CD8-positive, alpha-beta memory T cell (primary cell): ENCODE measurements at places on chromosomes 13 and 19.

- DNase-seq, result no peak
These were observed 194.1 kb downstream of the USP12 start for GRCh38 chr13:26977541-26977940.

GRCh38 chr13:55439450-55439849 lies 1701.3 kb upstream of the PRR20A start:
- DNase-seq, result no peak

- DNase-seq, result no peak
These were observed 2.7 kb upstream of the ZNF43 start for GRCh38 chr19:21838646-21839045.

GRCh38 chr19:13120817-13121216 lies 2.8 kb downstream of the NACC1 start:
- DNase-seq, result no peak

GRCh38 chr19:13255041-13255718 lies 105.0 kb downstream of the IER2 start:
- no peak for DNase-seq

DNA sequence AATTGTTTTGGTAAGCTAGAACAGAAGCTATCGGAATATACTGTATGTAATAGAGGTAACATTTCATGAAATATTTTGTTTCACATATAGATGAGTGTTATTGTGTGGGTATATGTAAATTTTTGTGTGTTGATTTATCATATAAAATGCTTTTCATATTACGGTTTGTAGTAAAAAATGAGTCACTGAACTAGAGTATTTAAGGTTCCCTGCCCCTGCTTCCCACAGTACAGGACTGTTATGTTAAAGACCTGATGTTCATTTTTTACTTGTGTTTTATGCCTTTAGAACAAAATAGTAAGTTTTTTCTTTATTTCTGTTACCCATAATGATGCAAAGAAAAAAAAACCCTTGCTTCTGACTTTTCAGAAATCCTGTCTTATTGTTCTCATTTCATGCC lies 243.4 kb downstream of the ENOX1 start:
- no peak for DNase-seq

- DNase-seq, result no peak
These were observed 372 bp downstream of the DNAAF3 start for GRCh38 chr19:55165952-55166529.

DNA sequence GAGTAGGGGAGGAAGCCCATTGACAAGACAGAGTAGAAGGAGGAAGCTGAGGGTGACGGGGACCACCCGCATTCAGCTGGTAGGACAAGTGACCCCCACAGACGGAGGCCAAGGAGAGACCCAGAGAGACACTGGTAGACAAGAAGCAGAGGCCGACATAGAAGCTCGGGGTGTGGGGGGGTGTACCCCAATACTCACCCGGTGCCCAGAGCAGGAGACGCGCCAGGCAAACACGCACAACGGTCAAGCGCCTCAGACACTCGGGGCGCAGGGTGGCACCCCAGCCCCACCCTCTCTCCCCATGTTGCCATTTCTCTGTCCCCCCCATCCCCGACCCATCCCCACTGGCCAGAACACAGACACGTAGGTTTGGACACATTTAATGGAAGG lies 23.5 kb downstream of the SHANK1 start:
- DNase-seq, result no peak

DNA sequence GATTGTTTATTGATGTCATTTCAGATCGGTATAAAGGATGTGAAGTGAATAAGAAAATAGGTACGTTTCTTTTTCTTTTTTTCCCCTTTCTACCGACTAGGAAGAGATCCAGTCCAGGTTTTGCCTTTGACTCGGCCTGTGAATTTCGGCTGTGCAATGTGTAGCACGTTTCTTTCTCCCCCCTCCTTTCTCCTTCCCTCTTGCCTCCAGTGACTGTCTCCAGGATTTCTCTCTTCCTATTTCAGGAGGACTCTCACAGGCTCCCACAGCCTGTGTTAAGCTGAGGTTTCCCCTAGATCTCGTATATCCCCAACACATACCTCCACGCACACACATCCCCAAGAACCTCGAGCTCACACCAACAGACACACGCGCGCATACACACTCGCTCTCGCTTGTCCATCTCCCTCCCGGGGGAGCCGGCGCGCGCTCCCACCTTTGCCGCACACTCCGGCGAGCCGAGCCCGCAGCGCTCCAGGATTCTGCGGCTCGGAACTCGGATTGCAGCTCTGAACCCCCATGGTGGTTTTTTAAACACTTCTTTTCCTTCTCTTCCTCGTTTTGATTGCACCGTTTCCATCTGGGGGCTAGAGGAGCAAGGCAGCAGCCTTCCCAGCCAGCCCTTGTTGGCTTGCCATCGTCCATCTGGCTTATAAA lies at the start of gene GPC6:
TSS of gene GPC6 (plus strand) at position 185 of the 657 bp plus-strand sequence.
- no peak for DNase-seq

GRCh38 chr13:37602733-37603381 lies 4.3 kb upstream of the POSTN start:
- DNase-seq, result no peak

- no peak for DNase-seq
These were observed 3.0 kb downstream of the PAK4 start for GRCh38 chr19:39128516-39129079.

- DNase-seq, result peak; percentile 88
These were observed at the start of gene NDUFS7 for GRCh38 chr19:1383312-1384084. TSS of gene NDUFS7 (plus strand) at chr19:1383907. CDS start at chr19:1383927, 20 bp downstream.

- DNase-seq, result no peak
These were observed 182.8 kb downstream of the MAB21L1 start for GRCh38 chr13:35293579-35294226.

GRCh38 chr19:30799865-30800755 lies 427.9 kb downstream of the ZNF536 start:
- DNase-seq, result no peak

GRCh38 chr13:111388851-111389500 lies 68.5 kb downstream of the TEX29 start:
- no peak for DNase-seq

- no peak for DNase-seq
These were observed 322.7 kb upstream of the SLITRK6 start for GRCh38 chr13:86121881-86122280.

- DNase-seq, result peak; percentile 15
These were observed 50.6 kb downstream of the CELF5 start for GRCh38 chr19:3274942-3275582.

GRCh38 chr13:49638030-49638743 lies 9.9 kb downstream of the ARL11 start:
- DNase-seq, result no peak

GRCh38 chr19:19315444-19315843 lies 4.9 kb downstream of the SUGP1 start:
- no peak for DNase-seq

- no peak for DNase-seq
These were observed 1186.3 kb downstream of the UQCRFS1 start for GRCh38 chr19:28026636-28027035.
